Dermis microvascular lymphatic vessel endothelial cell (primary cell): ENCODE measurements at places on chromosomes 16 and 17. TPM values are rescaled to one million over a fixed set of nuclear protein-coding genes. Genes with fewer than 3 reads are reported as not detected.

DNA sequence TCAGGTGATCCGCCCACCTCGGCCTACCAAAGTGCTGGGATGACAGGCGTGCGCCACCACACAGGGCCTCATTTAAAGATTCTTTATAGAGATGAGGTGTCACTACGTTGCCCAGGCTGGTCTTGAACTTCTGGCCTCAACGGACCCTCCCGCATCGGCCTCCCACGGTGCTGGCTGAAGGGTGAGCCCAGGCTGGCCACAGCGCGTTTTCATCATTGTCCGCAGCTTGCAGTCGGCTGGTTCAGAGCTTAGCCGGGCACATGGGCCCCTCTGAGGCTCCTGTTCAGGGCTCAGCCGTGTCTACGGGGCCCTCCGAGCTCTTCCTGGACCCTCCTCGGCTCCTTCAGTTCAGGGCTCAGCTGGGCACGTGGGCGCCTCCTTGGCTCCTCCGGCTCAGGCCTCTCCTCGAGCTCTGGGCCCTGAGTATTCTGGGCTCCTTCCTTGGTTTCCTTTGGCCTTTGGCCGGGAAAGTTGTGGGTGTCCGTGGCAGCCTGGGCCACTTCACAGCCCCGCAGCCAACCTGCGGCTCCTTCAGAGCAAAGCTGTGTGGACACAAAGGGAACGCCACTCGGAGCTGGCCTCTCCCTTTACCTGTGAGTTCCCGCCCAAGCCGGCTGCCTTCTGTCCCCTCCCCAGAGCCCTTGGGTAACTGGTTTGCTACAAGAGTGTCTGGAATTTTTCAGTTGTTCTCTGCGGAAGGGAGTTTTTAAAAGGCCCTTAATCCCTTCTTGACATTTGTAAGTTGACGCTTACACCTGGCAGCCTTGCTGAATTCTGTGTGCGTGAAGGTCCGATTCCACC is 1.2 kb upstream of the MSLN start:
- no peak for DNase-seq

- no peak for DNase-seq
Observed at GRCh38 chr17:81840826-81841778, 6.3 kb upstream of the PPP1R27 start.

DNA sequence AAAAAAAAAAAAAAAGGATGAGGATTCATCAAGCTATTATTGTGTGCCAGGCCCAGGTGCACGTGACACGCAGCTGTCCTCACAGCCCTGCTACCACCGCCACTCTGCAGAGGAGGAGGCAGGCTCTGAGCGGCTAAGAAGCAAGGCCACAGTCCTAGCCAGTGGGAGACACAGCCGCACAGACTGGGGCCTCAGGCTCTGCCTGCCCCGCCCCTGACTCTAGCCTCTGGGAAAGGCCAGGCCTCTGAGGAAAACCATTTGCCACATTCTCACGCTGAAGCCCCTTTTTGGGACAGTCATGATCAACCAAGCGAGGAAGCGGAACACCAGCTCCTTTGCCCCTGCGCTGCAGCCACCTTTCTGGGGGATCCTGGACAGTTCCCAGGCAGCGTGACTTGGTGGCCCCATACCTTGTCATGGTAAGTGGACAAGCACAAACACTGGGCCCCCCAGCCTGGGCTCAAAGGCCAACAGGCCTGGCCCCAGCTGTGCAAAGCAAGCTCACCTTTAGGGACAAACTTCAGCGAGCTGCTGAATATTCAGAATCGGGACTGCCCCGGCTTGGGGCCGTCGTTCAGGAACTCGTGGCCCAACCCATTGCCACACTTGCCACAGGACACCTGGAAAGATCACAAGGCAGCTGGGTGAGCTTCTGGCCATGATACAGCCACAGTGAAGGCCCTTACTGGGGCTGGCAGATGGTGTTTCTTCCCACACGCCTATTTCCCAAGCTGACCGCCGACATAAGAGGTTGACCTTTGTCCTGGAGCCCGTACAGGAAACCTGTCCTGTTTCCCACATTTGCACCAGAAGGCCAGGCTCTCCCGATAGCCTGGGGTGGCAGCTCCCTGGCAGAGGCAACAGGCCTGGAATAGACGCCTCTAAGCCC is 2.5 kb downstream of the MSRB1 start:
- no peak for DNase-seq

DNA sequence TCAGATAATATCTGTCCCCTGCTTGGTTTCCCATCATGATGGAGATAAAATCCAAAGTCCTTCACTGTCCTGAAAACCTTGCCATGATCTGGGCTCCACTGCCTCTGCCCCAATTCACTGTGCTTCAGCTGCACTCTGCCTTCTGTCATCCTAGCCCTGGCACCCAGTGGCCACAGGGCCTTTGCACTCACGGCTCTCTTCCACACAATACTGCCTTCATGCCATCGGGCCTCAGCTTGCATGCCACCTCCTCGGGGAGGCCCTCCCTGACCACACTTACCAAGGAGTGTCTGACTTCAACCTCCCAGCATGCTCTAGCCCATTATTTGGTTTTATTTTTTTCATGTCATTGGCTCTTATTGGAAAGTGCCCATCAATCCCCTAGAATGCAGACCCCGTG is 146.1 kb downstream of the C16orf78 start:
- DNase-seq: no peak

Gene DNAH2
- under 0.01 and 0.25 TPM in 2 replicates for total RNA-seq

Gene KRTAP2-3
- not detected in 2 replicates for total RNA-seq
